Spleen (tissue), 13 donors: ENCODE measurements at places on chromosomes 11 and 22.
A peak's percentile ranks its signal among the peaks of the same experiment; 100 is the strongest.

DNA sequence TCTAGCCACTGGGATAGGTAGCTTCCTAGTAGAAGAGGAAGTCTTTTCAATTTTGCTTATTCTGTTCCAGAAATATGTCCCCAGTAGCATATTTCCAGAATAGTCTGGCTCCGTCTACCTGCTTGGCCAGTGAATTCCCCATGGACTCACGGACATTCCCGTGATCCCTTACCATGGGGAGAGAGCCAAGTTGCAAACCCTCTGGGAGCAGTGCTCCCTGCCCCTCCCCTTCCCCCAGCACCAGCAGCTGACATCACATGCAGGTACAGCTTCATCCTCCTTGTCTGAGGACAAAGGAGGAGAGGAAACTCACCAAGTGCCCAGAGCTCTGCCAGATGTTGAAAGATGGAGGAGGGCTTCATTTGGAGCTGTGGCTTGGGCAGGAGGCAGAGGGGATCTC is 61.2 kb downstream of the GRAMD1B start:
- no peaks in the 10 kb centered on the region for H3K27me3 ChIP-seq
- H3K4me3 ChIP-seq: no peak overlapping the region
- no peaks in the 10 kb centered on the region for H3K36me3 ChIP-seq
- H3K4me1 ChIP-seq: no peaks in the 10 kb centered on the region

- no peaks in the 10 kb centered on the region for H3K36me3 ChIP-seq
- no peaks in the 10 kb centered on the region for H3K27me3 ChIP-seq
- H3K27ac ChIP-seq: peak overlapping the region; percentile 29
These were observed 14.0 kb upstream of the NRGN start for GRCh38 chr11:124725719-124726105.

GRCh38 chr11:66409226-66409625 is 11.6 kb upstream of the NPAS4 start:
- H3K4me1 ChIP-seq: peaks cover 7% of the 10 kb centered on the region
- peak overlapping the region; percentile 34 for H3K4me3 ChIP-seq
- peaks cover 77% of the 10 kb centered on the region for H3K27me3 ChIP-seq
- no peaks in the 10 kb centered on the region for H3K36me3 ChIP-seq
- no peak overlapping the region for H3K27ac ChIP-seq

DNA sequence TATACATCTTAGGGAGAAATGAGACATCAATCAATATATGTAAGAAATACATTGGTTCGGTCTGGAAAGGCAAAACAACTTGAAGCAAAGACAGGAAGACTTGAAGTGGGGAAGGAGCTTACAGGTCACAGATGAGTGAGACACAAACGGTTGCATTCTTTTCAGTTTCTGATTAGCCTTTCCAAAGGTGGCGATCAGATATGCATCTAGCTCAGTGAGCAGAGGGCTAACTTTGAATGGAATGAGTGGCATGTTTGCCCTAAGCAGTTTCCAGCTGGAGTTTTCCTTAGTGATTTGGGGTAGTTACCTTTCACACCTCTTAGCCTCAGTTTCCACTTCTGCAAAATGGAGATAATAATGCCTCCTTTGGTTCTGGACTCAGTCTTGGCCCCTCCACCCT is 15.8 kb downstream of the LHFPL7 start:
- DNase-seq: no peak
- no peak overlapping the region for H3K27ac ChIP-seq
- H3K36me3 ChIP-seq: no peaks in the 10 kb centered on the region
- no peaks in the 10 kb centered on the region for H3K4me1 ChIP-seq

- H3K27me3 ChIP-seq: no peaks in the 10 kb centered on the region
- no peaks in the 10 kb centered on the region for H3K4me1 ChIP-seq
- no peak overlapping the region for H3K27ac ChIP-seq
- no peak for DNase-seq
- H3K4me3 ChIP-seq: no peak overlapping the region
These were observed 21.0 kb downstream of the OR5M11 start for GRCh38 chr11:56522008-56522407.
